GOT3 (cell line): ENCODE measurements at places on chromosomes 1 and 21.

DNA sequence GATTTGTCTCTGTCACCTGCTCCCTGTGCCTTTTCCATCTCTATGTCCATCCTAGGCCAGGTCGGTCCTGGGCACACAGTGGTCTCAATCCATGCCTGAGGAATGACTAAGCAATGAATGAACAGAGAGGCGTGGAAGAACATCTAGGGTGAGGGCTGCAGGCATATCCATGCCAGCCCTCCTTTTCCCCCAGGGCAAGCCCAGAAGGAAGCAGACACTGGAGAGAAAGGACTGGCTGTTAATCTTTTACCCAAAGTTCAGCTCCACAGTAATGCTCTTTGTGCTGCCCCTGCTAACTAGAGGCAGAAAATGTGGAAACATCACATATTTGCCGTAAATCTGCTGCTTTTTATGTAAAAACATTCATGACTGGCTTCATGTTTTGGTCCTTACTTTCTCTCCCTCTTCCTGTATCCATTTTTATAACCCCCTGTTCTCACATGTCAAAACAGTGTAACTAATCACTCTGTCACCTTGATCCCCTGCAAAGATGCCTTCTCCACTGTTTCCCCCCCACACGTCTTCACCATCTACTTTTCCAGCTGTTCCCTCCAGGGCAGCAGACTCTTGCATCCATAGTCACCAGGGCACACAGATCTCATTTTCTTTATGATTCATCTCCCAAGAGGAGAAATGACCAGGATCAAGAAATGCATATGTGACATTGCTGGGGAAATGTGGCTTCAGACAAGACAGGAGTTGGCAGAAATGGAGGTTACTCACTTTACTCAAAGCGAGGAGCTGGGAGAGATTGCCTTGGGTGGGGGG lies 166.4 kb upstream of the PROX1 start:
- no peak for DNase-seq

DNA sequence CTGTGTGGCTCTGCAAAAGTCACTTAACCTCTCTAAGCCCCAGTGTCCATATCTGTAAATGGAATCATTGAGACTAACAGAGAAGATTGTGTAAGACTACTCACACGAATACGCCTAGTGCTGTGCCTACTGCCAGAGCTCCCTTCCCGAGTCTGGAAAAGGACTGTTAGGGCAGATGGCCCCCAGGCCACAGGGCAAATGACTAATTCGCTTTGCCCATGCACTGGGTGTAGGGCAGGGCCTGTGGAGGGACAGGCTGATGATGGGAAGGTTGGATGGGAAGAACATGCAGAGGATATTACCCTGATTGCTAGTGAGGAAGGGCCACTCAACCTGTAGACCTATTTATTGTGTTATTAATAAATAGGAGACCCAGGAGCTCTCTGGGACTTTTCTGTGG lies 4.2 kb upstream of the GPR61 start:
- no peak for DNase-seq

DNA sequence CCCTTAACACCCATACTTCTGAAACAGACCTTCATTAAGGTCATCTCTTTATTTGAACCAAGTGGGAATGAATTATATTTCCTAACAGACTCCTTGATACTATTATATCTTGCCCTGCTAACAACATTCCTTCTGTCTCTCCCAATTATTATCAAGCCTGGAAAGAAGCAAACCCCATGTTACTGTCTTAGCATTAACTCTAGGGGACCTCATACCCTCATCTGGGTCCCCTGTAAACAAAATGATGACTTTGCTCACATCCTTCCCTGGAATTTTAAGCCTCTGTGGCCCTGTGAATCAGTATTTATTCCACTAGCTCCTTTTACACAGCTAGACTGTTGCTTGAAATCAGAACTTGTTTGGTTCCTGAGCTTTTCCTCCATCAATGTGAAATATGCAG lies 38.3 kb upstream of the BCL10 start:
- DNase-seq, result no peak

- peak; percentile 45 for DNase-seq
Observed at GRCh38 chr1:8985915-8986813, 40.1 kb downstream of the SLC2A7 start.

- no peak for DNase-seq
Observed at GRCh38 chr1:109091078-109091838, 694 bp downstream of the TMEM167B start.

- no peak for DNase-seq
Observed at GRCh38 chr1:13664451-13664850, 35.5 kb upstream of the PRDM2 start.

- no peak for DNase-seq
Observed at GRCh38 chr1:181083842-181084605, 4.5 kb upstream of the IER5 start.
